Muscle of leg (tissue), 16 donors: ENCODE measurements at places on chromosomes 16 and 17. TPM values are rescaled to one million over a fixed set of nuclear protein-coding genes. Genes with fewer than 3 reads are reported as not detected.

DNA sequence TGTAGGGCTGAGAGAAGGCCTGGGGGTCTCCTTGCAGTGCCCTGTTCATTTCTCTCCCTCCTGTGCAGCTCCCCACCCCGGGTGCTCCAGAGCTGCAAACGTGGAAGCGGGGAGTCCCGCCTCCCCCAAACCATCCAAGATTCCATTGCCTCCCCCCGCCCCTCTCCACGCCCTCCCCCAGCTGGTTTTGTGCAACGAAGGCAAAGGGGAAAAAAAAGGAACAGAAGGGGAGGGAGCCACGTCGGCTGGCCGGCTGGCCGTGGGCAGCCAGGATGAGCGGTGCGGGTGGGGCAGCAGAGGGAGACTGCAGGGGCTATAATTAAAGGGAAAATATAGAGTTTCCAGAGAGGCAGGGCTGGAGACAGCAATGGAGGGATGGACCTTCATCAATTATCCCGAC is 1.7 kb upstream of the COL1A1 start:
- DNase-seq, result peak; percentile 96

DNA sequence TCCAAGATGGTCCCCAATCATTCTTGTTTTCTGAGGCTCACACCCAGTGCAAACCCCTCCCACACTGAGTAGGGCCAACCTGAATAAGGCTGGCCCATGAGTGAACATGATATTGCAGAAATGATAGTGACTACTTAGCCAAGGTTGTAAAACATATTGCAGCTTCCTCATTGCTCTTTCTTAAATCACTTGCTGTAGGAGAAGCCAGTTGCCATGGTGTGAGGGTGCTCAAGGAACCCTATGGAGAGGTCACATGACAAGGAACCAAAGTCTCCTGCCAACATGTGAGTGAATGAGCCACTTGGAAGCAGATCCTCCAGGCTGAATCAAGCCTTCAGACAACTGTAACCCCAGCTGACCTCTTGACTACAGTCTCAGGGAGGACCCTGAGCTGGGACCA is 191.4 kb downstream of the RGS9 start:
- DNase-seq, result no peak

DNA sequence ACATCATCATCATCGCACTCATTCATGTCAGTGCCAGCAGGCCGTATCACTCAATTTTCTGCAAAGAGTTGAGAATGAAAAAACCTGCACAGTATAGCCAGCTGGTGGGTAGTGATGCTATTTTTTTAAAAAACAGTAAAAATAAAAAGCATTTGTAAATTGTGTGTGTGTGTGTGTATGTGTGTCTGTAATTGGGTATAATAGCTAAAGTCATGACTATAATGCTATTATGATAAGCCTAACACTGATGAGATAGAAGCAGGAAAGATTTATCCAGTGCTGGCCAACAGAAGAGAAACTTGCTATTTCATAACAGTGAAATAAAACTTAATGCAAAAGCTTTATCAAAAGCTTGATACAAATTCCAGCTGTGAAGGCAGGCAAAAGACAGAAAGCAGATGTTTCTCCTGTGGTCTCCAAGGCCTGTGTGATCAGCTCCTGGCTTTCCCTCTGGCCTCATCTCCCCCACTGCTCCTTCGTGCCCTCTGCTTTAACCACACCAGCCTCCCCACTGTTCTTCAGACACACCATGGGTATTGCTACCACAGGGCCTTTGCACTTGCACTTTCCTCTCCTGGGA is 206.2 kb upstream of the IRX5 start:
- DNase-seq, result peak; percentile 5

DNA sequence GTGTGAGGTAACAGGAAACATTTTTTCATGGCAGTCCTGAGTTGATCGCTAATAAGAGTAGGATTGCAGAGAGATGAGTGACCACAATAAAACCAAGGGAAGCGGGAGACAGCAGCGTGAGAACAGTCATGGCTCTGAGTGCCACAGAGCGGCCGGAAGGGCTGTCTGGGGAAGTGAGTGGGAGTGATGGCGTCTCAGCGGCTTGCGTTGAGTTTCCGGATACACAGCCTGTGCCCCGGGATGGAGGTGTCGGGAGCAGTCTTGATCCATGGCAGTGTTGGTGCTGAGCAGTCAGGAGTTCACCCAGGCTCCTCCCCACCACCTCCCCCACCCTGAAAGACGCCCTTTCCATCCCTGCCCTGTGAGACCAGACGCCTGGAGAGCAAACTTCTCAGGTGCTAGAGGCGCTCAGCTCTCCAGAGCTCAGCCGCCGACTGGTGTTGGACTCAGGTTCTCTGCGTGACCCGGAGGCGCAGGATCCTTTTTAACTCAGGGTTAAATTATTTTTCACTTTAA is 59.8 kb downstream of the BANP start:
- DNase-seq, result no peak

SERPINF2 gene
- polyA plus RNA-seq, result 0.41 TPM
